Activated CD8-positive, alpha-beta T cell treated with anti-CD3 and anti-CD28 coated beads for 36 hours (primary cell): ENCODE measurements at places on chromosomes 2 and 18. TPM values are rescaled to one million over a fixed set of nuclear protein-coding genes. Genes with fewer than 3 reads are reported as not detected.

DNA sequence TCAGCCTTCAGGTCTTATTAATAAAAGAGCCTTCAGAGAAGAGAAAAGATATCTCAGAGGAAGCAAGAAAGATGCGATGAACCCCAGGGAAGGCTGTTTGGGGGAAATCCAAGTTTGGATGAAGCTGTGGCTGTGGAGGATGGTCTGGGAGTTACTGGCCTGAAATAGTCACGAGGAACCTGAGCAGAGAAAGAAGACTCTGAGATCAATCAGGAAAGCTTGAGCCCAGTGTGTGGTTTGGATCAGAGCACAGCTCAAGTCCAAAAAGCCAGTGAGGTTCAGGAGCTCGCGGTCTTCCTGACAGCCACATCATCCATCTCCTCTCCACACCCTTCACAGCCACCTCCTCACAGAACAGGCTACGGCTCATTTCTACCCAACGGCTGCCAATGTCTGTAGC, 87.4 kb upstream of the SERPINE2 start:
- H3K4me3 ChIP-seq, result no peak overlapping the region
- H3K27me3 ChIP-seq, result peaks cover 5% of the 10 kb centered on the region
- no peaks in the 10 kb centered on the region for H3K36me3 ChIP-seq
- no peak for DNase-seq

DNA sequence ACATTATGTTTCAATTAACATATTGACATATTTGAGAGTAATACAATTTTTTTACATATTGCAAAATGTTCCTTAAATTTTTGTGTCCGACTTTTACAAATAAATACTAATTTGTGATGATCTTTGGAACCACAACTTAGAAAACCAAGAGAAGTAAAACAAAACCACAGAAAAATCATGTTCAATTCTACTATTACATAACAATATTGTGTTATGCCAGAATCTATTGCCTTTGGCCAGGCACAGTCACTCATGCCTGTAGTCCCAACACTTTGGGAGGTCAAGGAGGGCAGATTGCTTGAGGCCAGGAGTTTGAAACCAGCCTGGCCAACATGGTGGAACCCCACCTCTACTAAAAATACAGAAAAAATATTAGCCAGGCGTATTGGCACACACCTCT, 92.8 kb upstream of the APCDD1 start:
- H3K4me1 ChIP-seq, result no peaks in the 10 kb centered on the region
- no peaks in the 10 kb centered on the region for H3K36me3 ChIP-seq
- H3K27me3 ChIP-seq, result no peaks in the 10 kb centered on the region
- H3K27ac ChIP-seq, result no peak overlapping the region

DNA sequence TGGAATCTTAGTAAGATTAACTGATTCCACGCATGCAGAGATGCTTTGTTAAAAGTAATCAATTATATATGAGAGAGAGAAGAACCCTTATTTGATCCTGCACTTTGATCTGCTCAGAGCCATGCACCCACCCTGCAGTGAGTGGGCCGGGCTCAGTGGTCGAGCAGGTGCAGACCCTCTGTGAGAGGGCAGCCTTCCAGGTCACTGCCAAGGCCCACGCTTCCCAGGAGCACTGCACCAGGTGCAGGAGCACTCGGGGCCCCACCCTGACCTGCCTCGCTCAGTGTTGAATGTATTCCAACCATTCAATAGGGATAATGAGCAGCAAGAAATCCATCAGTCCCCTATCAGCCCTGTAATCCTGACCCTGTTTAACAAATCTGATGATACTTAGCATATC, 126.9 kb downstream of the TMEM200C start:
- no peak overlapping the region for H3K4me3 ChIP-seq
- no peak for DNase-seq
- H3K4me1 ChIP-seq, result no peaks in the 10 kb centered on the region
- H3K27ac ChIP-seq, result no peak overlapping the region
- no peaks in the 10 kb centered on the region for H3K36me3 ChIP-seq

GRCh38 chr18:50558157-50558556, 1.7 kb upstream of the MAPK4 start:
- DNase-seq, result no peak
- H3K36me3 ChIP-seq, result no peaks in the 10 kb centered on the region
- H3K4me1 ChIP-seq, result peaks cover 3% of the 10 kb centered on the region
- peaks cover 56% of the 10 kb centered on the region for H3K27me3 ChIP-seq
- no peak overlapping the region for H3K4me3 ChIP-seq

GRCh38 chr2:239436669-239437335, 36.0 kb upstream of the HDAC4 start:
- no peak overlapping the region for H3K27ac ChIP-seq
- no peak for DNase-seq
- peaks cover 26% of the 10 kb centered on the region for H3K4me1 ChIP-seq
- H3K36me3 ChIP-seq, result peaks cover 2% of the 10 kb centered on the region

GRCh38 chr2:179936654-179937053, 70.4 kb downstream of the CWC22 start:
- H3K4me3 ChIP-seq, result no peak overlapping the region
- H3K27ac ChIP-seq, result no peak overlapping the region
- no peaks in the 10 kb centered on the region for H3K4me1 ChIP-seq
- peak; percentile 61 for DNase-seq
- H3K36me3 ChIP-seq, result peaks cover 25% of the 10 kb centered on the region
- H3K27me3 ChIP-seq, result no peaks in the 10 kb centered on the region

DNA sequence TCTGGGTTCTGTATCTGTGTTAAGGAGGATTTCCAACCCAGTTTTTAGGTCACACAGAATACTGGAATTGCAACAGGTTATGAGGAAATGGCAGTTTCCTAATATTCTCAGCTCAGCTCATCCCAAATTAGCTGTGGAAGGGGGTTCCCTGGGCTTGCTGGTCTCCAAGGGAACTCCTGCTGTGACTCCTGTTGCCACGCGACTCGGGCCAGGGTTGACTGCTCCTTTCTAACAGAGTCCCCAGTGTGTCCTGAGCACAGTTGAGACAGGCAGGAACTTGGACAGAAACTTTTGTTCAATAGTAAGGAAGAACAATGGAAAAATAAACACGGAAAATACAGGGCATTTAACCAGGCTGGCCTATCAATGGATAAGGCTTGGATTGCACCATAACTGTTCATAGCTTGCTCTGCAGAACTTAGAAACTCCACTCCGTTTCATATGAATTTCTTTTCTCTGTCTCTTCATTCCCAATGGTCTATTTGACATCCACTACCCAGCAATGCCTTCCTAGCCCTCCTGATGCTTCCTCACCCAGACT, 3.8 kb upstream of the ROCK2 start:
- H3K4me1 ChIP-seq, result peaks cover 3% of the 10 kb centered on the region
- no peak overlapping the region for H3K27ac ChIP-seq
- no peaks in the 10 kb centered on the region for H3K36me3 ChIP-seq
- H3K4me3 ChIP-seq, result no peak overlapping the region
- no peak for DNase-seq

DNA sequence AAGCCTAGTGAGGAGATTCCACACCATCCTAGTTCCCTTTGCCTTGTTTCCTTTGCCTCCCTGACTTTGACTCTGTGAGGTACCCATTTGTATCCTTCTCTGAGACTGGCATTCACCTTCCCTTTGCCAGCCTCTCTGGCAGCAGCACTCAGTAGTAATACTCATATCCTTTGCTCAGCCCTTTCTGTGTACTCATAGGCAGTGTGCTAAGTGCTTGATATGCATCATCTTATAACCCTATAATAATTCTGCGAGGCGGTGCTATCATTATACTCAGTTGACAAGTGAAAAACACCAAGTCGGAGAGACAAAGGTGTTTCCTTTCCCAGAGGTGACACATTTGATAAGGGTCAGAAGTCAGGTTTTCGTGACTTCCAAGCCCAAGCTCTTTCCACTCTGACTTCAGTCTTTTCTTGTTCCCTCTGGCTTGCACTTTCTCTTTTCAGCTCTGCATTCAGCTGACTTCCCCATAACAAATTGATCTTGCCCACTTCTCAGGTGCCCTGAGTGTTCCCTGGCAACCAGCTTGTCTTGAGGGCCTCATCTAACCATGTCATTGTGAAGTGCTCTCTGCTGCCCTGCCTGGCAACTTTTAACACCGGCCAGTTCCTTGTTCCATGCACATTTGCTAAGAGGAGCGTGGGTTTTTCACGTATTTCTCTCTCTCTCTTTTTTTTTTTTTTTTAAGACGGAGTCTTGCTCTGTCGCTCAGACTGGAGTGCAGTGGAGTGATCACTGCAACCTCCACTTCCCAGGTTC, 94.5 kb upstream of the UPP2 start:
- H3K27ac ChIP-seq, result no peak overlapping the region
- DNase-seq, result peak; percentile 31
- H3K4me1 ChIP-seq, result peaks cover 4% of the 10 kb centered on the region
- H3K27me3 ChIP-seq, result peaks cover 2% of the 10 kb centered on the region

DNA sequence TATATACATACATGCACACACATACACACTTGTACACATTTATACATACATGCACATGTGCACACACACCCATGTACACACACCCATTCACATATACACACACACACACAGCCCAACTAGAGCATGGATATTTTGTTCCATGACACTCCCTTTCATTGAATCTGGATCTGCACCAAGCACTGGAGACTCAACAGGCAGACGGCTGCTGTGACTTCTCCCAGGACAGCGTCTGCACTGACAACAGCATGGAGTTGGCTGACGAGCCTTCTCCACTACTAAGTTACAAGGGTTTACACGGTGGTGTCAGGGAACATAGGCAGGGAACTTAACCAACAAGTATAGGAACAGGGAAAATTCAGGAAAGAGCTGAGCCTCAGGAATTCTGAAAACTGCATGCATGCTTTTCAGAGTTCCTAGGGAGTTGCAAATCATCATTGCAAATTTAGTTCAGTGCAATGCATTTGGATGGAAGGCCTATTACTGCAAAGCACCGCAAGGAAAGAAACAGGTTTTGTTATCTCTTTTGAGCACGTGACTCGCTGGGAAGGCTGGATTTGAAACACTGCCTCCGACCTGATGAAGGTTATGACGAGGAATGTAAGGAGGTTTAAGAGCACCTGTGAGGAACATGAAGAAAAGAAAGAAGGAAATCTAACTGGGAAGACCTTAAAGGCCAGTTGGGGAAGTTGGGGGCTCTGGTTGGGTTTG, 35.9 kb downstream of the TMEM18 start:
- peaks cover 2% of the 10 kb centered on the region for H3K4me1 ChIP-seq
- H3K36me3 ChIP-seq, result no peaks in the 10 kb centered on the region
- no peak overlapping the region for H3K4me3 ChIP-seq

DNA sequence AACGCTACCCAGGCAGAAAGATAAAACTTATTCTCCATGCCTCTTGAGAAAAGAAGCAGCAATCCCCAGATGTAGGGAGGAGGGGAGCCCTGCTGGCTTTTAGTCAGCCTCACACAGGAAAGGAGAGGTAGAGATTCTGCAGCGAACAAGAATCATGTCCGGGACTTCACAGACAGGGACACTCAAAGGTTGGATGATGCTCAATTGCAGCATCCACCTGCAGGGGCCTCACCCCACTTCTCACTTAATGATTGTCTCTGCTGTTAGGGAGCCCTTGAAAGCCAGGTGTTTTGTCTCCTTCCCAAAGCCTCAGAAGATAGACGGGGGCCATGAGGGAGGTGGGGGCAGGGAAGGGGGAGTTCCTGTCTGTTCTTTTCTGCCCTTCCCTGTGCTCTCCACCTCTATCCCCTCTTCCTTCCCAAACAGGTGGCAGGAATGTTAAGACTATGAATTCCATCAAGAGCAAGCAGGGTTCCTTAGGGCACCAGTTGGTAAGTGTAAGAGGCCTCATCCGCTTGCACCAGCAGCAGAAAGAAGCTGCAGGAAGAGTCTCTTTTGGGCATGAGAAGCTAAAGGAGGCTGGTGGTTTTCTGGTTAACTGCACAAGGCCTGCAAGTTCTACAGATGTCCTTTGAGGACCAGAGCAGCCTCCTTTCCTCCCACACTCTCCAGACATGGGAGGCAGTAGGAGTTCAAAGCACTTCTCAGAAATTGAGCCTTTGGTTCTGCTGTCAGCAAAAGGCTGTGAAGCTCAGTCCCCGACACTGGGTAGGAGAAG, 154.7 kb upstream of the TNP1 start:
- H3K4me3 ChIP-seq, result no peak overlapping the region
- peaks cover 28% of the 10 kb centered on the region for H3K27me3 ChIP-seq
- DNase-seq, result no peak
- H3K4me1 ChIP-seq, result no peaks in the 10 kb centered on the region
- no peak overlapping the region for H3K27ac ChIP-seq

DNA sequence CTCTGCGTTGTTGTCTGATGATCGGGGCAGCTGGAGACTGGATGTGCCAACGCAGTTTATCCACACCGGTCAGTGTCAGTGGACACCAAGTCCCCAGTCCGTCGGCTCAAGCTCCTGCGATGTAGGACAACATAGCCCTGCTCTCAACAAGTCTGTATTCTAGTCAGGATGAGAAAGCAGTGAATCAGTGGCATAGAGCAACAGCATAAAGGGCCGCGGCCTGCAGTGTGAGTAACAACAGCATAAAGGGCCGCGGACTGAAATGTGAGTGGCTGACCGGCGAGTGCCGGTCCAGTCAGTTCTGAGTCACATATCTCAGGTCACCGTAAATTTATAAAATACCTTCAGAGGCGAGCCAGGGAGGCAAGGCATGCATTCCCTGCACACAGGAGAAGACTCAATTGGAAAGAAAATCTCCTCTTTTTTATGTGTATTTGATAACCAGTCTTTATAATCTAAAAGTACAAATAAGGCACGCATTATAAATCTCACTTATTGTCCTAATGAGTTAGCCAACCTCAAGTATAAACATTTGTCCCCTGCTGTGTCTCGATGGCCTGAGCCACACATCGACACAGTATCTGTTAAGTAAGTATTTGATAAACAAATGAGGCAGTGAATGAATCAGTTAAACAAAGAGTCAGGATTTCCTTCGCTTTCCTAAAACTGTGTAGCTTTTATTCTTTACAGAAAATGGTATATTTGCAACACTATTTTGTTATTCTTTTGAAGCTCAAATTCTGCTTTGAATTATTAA, 33.8 kb upstream of the NFATC1 start:
- H3K27me3 ChIP-seq, result no peaks in the 10 kb centered on the region
- peaks cover 22% of the 10 kb centered on the region for H3K36me3 ChIP-seq
- H3K4me3 ChIP-seq, result no peak overlapping the region

GRCh38 chr2:55232863-55233657, 572 bp downstream of the RPS27A start:
- H3K36me3 ChIP-seq, result peaks cover 58% of the 10 kb centered on the region
- H3K27me3 ChIP-seq, result no peaks in the 10 kb centered on the region
- peak; percentile 55 for DNase-seq
- H3K4me3 ChIP-seq, result peak overlapping the region; percentile 90

GRCh38 chr2:17805717-17806363, 10.4 kb upstream of the MSGN1 start:
- DNase-seq, result no peak
- no peaks in the 10 kb centered on the region for H3K36me3 ChIP-seq
- peaks cover 14% of the 10 kb centered on the region for H3K27me3 ChIP-seq
- no peak overlapping the region for H3K27ac ChIP-seq
- no peak overlapping the region for H3K4me3 ChIP-seq

- no peak overlapping the region for H3K27ac ChIP-seq
- no peak for DNase-seq
These were observed 56.4 kb upstream of the PCBP1 start for GRCh38 chr2:70030724-70031420.

- no peak overlapping the region for H3K4me3 ChIP-seq
- peaks cover 8% of the 10 kb centered on the region for H3K27me3 ChIP-seq
- no peak overlapping the region for H3K27ac ChIP-seq
- no peaks in the 10 kb centered on the region for H3K36me3 ChIP-seq
- no peaks in the 10 kb centered on the region for H3K4me1 ChIP-seq
- DNase-seq, result peak; percentile 57
These were observed 109.8 kb downstream of the AP1S3 start for GRCh38 chr2:223727562-223727961.

The ADAM23 gene
- total RNA-seq, result 0.54 TPM

The BCL2 gene
- total RNA-seq, result 107 TPM

The CNTNAP5 gene
- not detected for total RNA-seq

The NEURL3 gene
- 0.25 TPM for total RNA-seq

The CD226 gene
- total RNA-seq, result 41.7 TPM

The CD207 gene
- not detected for total RNA-seq

The AQP12B gene
- total RNA-seq, result not detected
